HCT116 (cell line): ENCODE measurements at places on chromosomes 11 and 22. TPM values are rescaled to one million over a fixed set of nuclear protein-coding genes. Genes with fewer than 3 reads are reported as not detected.

DNA sequence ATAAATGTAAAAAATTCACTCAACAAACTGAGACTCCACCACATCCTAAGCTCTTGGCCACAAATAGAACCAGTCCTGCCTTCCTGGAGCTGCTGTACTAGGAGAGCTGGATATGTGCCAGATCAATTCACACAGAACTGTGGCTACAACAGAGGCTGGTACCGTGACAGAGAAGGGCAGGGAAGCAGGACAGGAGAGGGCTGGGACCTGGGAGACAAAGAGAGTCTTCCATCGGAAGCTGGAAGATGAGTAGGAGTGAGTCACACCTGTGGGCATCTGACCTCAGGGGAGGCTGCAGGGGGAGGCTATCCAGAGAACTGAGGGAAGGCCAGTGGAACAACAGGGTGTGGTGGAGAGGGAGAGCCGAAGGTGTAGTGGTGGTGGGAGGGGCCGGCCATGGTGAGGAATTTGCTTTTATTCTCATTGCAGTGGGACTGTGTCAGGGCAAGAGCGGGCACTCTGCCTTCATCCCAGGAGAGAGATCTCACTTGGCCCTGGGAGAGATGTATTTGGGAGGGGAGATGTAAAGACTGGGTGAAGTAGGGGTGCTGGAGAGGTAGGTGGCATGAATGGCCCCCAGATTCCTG is 1.9 kb upstream of the LTBP3 start:
- no peaks in the 10 kb centered on the region for H3K27me3 ChIP-seq
- peaks cover 94% of the 10 kb centered on the region for H3K4me1 ChIP-seq
- no peaks in the 10 kb centered on the region for H3K36me3 ChIP-seq
- peak overlapping the region; percentile 99 for H3K27ac ChIP-seq
- DNase-seq = peak; percentile 89
- H3K4me3 ChIP-seq = peak overlapping the region; percentile 68

GRCh38 chr11:93689240-93689639 is 27.8 kb downstream of the CEP295 start:
- H3K27ac ChIP-seq = no peak overlapping the region
- H3K4me3 ChIP-seq = no peak overlapping the region
- no peaks in the 10 kb centered on the region for H3K27me3 ChIP-seq
- peaks cover 33% of the 10 kb centered on the region for H3K36me3 ChIP-seq
- no peak for DNase-seq

GRCh38 chr11:2653198-2653551 is 46.6 kb downstream of the KCNQ1OT1 start:
- no peak overlapping the region for H3K27ac ChIP-seq
- no peak overlapping the region for H3K4me3 ChIP-seq
- no peaks in the 10 kb centered on the region for H3K27me3 ChIP-seq
- DNase-seq = no peak
- no peaks in the 10 kb centered on the region for H3K36me3 ChIP-seq
- no peaks in the 10 kb centered on the region for H3K4me1 ChIP-seq

The ZNHIT2 gene
- 18.8 TPM for total RNA-seq

The PATE4 gene
- total RNA-seq = not detected

DNA sequence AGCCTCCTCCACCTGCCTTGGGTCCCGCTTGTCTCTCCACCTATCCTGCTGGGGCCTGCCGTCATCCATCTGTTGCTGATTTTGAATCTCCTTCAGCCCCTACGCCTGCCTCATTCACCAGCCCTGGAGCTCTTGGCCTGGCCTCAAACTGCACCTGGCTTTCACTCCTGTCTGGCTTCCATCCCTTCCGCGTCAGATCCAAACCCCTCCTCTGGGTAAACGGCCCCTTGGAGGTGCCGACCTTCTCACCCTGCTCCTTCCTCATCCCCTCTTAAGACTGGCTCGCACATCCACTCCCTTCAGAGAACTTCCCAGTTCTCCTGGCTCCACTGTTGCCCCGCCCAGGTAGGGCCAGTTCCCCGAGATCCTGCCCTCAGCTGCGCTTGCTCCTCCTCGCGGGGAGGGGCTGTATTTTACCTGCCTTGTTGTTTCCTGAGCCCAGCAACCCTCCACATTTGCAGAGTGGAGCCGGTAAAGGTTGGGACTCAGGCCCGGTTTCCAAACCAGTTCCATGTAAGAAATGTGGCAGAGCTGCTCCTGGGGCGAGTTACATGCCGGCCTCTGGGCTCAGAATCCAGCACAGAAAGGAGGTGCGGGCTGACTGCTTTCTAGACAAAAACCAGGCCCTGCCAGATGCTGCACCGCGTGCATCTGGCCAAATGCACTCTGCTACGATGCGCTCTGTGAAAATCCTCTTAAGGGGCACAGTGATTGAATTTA is 13.9 kb upstream of the SHANK2 start:
- peaks cover 9% of the 10 kb centered on the region; the same call in 1 of the 2 replicates for H3K4me1 ChIP-seq
- no peak overlapping the region for H3K4me3 ChIP-seq
- H3K27me3 ChIP-seq = no peaks in the 10 kb centered on the region
- no peaks in the 10 kb centered on the region for H3K36me3 ChIP-seq
- no peak for DNase-seq
